Femur (tissue), 1 donor: ENCODE measurements at places on chromosomes 11 and 22.

DNA sequence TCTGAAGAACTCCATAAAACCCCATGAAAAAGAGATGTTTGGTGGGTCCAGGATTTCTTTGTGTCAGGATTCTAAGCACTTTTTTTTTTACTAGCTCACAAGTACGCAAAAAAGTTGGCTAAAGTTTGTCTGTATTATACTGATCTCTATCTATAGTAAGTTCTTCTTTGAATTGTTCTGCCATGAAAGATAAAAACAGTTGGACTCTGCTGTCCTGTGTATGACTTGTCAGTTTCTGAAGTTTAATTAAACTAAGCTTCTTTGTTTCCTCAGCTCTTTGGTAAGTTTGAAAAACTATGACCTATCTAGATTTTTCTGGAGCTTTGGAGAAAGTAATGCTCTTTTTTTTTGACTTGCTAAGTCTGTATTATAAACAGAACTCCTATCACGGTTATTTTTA is 812.2 kb upstream of the LUZP2 start:
- no peak for DNase-seq

DNA sequence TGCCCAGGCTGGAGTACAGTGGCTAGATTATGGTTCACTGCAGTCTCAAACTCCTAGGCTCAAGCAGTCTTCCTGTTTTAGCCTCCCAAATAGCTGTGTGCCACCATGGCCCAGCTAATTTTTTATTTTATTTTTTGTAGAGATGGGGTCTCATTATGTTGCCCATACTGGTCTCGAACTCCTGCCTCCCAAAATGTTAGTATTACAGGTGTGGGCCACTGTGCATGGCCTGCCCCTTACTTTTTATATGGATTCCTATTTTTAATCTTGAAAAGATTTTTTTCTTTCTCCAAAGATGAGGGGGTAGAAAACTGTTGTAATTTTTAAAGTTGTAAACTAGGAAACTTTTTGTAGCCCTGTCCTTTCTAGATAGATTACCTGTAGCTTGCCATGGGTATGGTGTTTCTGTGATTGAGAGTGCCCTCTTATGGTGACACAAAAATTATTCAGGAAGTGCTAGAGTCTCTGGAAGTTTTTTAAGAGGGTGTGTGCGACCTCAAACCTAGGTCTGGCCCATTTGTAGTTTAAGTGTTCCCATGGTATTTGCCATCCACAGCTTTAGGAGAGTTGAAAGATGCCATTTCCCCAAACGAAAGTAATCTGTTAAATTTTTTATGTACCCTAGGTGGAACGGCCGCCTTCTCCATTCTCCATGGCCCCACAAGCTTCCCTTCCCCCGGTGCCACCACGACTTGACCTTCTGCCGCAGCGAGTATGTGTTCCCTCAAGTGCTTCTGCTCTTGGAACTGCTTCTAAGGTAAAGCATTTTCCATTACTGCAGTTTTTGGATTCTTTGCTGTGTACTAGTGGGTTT is 32.4 kb downstream of the MCAM start:
- DNase-seq, result no peak

DNA sequence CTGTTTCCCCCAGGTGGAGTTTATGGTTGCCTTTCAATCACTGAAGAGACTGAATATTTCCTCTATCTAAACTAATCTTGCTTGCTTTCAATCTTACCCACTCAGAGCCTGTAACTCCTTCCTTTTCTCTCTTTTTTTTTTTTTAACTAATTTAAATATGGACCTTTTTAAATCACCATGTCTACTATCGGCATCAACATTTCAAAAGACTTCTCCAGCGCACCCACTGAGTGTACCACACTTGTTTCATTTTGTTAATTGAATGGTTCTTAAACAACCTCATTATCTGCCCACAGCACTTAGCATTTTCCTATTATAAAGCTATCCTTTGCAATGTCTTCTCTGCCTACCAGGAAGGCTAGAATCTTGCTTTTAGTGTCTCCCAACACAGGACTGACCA is 1212.5 kb downstream of the LRRC4C start:
- DNase-seq, result no peak

DNA sequence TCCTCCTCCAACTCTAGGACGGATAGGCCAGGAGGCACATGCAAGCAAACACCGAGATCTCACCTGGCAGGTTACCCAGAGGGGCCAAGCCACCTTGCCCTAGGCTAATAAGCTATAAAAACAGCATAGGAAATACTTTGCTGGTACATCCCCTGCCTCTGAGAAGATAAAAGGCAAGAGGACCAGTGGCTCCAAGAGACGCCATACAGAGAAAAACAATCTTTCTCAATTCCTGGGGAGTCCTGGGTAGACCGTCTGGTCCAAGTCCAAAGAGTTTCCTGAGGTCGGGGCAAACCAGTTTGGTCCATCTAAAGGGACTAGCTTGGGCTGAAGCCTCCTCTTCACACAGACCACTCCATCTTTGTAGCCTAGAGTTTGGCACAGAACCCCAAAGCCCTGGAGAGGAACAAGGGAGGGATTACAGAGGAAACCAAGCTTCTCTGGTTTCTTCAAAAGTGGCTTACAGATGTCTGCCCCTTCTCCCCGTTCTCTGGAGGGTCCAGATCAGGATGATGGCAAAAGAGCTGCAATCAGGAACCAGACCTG is 40.4 kb downstream of the NUMA1 start:
- DNase-seq, result peak; percentile 32

- no peak for DNase-seq
Observed at GRCh38 chr11:117606790-117607189, 190.2 kb downstream of the DSCAML1 start.

GRCh38 chr11:78535027-78535426 is 39.6 kb downstream of the NARS2 start:
- DNase-seq, result no peak

DNA sequence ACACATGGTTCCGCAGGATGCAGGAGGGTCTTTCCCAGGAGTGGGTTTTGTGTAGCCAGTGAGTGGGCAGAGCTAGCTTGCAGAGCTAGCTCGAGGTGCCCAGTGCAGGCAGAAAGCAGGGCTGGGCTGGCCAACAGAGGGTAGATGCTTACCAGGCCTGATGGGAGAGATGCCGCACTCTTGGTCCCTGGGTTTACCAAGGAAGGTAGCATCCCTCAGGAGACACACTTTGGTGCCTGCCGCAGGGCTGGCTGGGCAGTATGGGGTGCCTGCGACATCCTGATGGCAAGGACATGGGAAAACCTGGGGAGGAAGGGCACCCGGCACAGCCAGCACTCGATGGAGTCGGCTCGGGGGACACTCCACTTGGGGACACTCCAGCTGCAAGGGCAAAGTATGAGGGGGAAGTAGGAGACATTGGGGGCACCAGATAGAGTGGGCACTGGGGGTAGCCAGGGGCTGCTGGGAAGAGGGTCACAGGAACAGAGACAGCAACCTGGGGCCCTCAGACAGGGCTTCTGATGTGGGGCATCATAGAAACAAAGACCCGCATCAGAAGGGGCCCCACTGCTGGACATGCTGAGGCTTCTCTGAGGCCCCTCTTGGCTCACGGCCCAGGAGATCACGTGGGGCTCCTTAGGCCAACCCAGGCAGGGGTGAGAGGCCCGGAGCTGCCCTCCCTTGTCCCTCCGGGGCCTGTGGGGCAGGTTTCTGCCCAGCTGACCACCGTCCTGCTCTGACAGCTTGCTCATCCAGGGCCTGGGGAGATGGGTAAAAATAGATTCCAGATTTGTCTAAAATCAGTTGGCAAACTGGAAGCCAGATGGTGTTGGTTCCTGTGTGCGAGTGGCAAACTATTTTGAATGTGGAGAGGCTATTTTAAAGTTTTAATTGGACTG is 89.8 kb downstream of the MORC2 start:
- peak; percentile 59 for DNase-seq

- no peak for DNase-seq
Observed at GRCh38 chr11:78990261-78990660, 415.6 kb upstream of the NARS2 start.
